ENCODE measurements at places on chromosomes 12 and 14. TPM values are rescaled to one million over a fixed set of nuclear protein-coding genes. Genes with fewer than 3 reads are reported as not detected.

OR4K5 gene
- not detected for total RNA-seq

RD3L gene
- total RNA-seq = not detected

OR6C2 gene
- total RNA-seq = not detected

SLCO1B1 gene
- 0.46 TPM for total RNA-seq

NFE2 gene
- total RNA-seq = 0.11 TPM

BATF gene
- total RNA-seq = not detected

GALNT8 gene
- not detected for total RNA-seq

ARMH4 gene
- 0.84 TPM for total RNA-seq

SIRT4 gene
- 0.88 TPM for total RNA-seq

SLC5A8 gene
- not detected for total RNA-seq

NEUROD4 gene
- total RNA-seq = 0.02 TPM

NRDE2 gene
- total RNA-seq = 9.3 TPM

GPR135 gene
- 1.2 TPM for total RNA-seq

TMEM117 gene
- 2.5 TPM for total RNA-seq

C14orf180 gene
- not detected for total RNA-seq

SLC38A4 gene
- not detected for total RNA-seq

SERPINA4 gene
- total RNA-seq = not detected

ABCC9 gene
- not detected for total RNA-seq

INSM2 gene
- total RNA-seq = not detected

Data from A549 treated with CORT108297 at 1 μM for 4 hours (cell line).